ENCODE measurements at places on chromosomes 5 and 9.

DNA sequence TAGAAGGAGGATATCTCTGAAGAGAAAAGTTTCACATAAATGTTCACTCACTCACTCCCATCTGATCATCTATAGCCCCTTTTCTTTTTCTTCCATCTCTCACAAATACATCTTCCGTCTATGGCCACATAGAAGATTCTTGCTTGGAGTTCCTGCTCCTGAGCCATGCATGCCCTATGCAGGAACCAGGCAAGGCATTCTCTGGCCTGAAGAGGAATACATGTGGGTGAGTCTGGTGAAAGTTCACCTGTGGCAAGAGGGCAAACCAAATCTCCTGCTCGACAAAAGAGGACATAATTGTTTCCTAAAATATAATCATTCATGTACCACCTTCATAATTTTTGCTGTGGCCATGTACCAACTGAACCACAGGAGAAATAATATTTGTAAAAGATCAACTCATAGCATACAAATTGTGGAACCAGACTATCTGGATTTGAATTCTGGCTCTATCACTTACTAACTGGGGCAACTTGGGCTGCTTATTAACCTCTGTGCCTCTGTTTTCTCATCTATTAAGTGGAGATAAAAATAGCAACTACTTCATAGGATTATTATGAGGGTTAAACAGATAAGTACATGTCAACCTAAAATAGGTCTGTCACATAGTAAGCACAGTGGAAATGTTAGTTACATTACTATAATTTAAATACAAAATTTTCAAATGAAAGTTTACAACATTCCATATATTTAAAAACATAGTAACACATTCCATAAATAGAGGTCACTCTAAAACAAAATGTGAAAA is 121.2 kb upstream of the NFIB start:
- no peak for DNase-seq

DNA sequence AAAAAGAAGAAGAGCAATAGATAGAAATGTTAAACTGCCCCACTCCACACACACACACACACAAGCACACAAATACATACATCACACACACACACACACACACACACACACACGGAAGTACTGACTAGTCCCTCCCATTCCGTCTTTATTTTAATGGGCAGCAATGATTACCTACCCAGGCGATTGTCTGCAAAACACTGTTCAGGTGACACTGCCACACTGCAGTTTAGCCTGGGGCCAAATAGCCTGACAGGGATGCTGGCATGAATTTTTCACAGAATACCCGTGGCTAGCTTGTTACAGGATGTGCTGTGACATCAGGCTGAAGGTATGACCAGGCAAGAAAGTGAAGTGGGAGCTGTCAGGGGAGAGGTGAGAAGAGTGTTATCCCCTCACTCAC is 86.9 kb downstream of the FRMD3 start:
- no peak for DNase-seq

DNA sequence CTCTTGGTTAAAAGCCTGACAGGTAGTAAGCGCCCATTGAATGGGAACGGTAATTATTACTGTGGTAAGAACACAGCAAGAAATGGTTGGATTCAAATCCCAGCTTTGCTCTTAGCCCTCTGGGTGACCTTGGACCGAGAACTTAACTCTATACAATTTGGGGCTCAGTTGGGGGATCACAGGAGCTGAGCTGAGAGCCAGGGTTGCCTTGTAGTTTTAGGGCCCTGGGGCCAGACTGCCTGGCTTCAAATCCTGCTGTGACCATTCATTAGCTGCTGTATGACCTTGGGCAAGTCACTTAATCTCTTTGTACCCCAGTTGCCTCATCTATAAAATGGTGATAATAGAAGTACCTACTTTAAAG is 87.4 kb upstream of the SH3PXD2B start:
- DNase-seq = no peak

GRCh38 chr9:20592673-20593072 is 29.6 kb downstream of the MLLT3 start:
- no peak for DNase-seq

DNA sequence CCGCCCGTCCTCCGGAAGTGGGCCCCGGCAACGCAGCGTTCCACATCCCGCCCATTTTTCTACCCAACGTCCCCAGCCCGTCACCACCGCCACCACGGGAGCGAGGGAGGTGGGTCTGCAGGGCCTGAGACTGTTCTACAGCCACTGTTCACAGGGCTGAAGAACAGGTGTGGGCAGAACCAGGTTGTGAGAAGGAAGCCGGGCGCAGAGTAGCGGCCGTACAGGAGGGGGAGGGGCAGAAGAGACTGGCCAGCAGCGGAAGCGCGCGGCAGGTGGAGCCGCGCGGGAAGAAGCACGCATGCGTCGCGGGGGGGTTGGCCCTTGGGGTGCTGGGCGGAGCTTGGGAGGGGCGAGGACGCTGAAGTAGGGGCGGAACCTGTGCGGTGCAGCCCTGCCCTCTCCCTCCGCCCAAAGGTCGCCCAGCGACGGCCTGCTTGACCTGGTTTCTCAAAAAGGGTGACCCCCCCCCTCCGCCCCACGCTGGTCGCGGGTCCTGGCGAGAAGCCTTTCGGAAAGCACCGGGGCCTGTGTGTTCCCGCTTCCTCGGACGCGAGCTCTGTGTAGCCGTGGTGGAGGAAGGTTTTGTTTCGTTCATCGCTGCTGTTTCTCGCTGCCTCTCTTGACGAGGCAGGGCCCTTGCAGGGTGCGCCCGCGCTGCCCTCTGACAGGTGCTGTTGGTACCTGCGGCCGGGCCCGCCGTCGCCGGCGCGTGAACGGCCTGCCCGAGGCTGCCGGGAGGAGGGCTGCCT is 7.8 kb upstream of the MGAT1 start:
- peak; percentile 75 for DNase-seq

- peak; percentile 65 for DNase-seq
Measured at GRCh38 chr5:171629628-171630349, 155.8 kb upstream of the SMIM23 start.

DNA sequence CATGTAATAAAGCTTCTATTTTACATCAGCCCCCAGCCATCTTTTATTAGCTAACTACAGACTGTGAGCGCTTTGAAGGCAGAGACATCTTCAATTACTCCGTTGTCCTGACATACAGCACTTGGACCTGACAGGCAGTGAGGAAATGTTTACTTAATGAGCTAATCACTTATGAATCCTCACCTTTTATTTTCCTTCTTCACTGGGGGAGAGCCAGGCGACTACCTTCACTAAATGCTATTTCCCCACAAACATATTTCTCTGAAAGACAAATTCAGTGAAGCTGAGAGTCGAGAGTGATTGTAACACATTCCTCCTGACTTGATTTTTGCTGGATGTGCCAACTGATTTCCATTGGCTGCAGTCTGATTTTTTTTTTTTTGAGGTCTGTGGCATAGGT is 192.1 kb upstream of the CLINT1 start:
- DNase-seq = no peak

- DNase-seq = no peak
Measured at GRCh38 chr9:107375651-107376369, 92.7 kb downstream of the RAD23B start.

GRCh38 chr5:180474569-180474968 is 19.6 kb upstream of the CNOT6 start:
- no peak for DNase-seq

- DNase-seq = no peak
Measured at GRCh38 chr5:5751987-5752386, 329.5 kb downstream of the ICE1 start.

GRCh38 chr9:114416290-114416689 is 28.5 kb upstream of the AKNA start:
- DNase-seq = no peak

DNA sequence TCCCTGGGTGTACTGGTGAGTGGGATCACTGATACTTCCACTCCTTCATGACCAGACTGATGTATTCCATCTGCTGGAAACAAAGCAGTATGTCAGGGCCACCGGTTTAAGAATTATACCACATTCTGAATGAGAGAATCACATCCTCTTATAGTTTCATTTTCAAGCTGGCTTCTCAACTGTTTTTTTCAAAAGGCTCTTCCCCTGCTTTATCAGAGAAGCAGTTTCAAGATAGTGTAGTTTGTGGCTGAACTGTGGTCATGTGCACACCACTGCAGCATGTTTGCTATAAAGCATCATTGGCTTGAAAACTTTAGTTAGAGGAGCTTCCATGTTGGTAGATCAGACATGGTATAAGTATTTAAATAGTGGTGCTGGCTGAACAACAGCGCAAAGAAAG is 450.5 kb upstream of the CDH10 start:
- DNase-seq = no peak

- DNase-seq = no peak
Measured at GRCh38 chr5:151104795-151105194, 24.0 kb upstream of the TNIP1 start.

- DNase-seq = no peak
Measured at GRCh38 chr5:378976-379742, 57.6 kb downstream of the AHRR start.

DNA sequence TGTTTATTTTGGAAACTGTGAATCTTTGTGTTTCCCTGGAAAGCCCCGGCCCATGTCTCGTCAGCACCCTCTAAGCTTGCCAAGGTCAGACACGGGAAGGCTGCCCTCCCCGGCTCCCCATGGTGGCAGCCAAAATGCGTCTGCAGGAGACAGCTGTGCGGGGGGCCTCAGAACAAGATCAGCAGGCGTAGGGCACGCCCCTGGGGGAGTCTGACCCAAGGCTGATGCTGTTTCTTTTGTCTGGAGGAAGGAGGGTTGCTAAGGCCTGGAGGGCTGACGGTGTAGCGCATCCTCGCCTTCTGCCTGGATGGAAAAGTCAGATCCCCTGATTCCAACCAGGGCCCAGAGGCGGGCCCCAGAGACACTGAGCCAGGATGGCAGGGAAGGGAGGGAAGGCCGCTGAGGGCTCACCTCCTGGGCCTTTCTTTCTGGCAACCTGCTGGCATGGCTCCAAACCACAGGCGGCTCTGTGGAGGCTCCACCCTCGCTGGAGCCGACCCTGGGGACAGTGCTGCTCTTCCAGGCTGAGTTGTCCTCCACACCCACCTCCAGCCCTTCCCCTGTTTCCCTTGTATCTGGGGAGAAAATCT is 57.2 kb downstream of the OLFM1 start:
- DNase-seq = peak; percentile 9

DNA sequence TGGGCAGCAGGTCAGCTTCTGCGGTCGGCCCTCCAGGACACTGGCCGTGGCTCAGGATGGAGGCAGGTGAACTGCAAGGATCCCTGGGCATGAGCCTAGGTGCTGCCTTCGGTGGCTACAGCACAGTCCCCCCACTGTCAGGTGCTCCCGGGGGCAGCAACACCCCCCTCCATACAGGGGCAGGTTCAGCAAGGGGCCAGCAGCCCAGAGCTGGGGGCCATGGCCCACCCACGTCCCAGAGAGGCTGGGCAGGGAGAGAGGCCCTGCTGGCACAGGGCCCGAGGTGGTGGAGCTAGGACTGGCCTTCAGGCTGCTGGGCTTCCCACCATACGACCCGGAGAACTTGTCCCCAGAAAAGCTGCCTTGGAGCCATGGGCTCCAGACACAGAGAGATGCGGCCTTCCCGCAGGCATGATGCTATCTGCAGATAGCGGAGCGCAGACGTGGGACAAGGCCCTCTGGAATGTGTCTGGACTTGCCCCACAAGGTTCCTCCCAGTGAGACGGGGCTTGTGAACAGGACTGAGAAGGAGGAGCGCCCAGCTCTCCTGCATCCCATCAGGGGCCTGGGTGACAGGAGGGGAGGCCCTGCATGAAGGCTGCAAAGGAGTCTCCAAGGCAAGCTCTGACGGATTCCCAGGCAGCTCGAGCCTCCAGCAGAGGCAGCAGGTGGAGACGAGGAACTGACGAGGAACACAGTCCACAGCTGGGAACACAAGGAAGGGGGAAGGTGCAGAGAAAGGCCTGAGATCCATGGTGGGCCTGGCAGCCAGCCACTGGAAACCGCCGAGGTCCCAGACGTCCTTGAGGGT is 111.1 kb downstream of the VAV2 start:
- no peak for DNase-seq

DNA sequence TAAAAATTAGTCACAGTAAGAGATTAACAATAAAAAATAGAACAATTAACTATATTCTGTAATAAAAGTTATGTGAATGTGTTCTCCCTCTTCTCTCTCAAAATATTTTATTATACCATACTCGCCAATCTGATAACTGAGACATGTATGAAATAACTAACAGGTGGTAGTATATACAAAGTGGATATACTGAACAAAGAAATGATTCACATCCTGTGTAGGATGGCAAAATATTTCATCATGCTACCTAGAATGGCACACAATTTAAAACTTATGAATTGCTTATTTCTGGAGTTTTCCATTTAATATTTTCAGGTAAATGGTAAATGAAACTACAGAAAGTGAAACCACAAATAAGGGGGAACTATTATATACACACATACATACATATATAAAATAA is 152.5 kb downstream of the RNF180 start:
- no peak for DNase-seq

DNA sequence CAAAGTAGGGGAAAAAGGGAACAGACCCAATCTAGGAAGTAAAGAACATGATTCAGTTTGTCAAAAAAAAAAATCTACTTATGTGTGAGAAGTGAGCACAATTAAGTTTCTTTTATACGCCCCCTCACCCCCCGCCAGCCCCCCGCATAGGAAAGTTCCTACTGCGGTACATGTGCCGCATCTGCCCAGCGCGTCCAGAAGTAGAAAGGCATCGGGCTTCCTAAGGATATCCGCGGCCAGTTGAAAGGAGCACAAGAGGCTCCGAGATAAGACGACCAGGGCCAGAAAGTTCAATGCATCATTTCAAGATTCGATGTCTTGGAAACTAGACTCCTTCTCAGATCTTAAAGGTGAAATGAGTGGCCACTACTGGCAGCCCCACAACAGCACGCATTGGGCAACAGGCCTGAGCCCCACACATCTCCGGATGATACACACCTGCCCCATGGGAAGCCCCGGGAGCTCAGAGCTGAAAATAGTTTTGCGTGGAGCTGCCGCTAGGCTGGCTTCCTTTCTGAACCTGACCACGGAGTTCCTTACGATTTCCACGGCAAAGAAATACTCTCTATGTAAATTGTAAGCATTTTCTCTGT is 203.9 kb downstream of the RAB3C start:
- DNase-seq = no peak

DNA sequence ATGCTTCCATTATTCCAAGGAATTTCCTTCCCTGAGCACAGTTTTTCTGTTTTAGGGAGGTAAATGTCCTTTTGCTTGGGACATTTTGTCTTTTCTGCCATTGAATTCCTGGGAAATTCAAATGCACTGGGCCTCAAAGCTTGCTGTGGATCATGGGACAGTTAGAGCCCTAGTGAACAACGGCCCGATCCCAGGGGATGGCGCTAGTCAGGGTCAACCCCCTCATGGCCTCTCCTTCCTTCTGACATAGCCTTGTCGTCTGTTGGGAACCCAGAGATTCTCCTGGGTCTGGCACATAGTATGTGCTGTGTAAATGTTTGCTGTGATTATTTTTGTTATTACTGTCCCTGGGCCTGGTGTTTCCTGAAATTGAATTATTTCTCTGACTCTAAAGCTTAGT is 30.7 kb upstream of the COL15A1 start:
- no peak for DNase-seq
